Left renal pelvis (tissue), 4 donors: ENCODE measurements at places on chromosomes 2 and 18. TPM values are rescaled to one million over a fixed set of nuclear protein-coding genes. Genes with fewer than 3 reads are reported as not detected.

IMP4 gene
- polyA plus RNA-seq, result 43.3 TPM

MYO5B gene
- 30.2 TPM for polyA plus RNA-seq

PLEKHH2 gene
- 29.5 TPM for polyA plus RNA-seq

LONRF2 gene
- 5.4 TPM for polyA plus RNA-seq

CDK5R2 gene
- not detected for polyA plus RNA-seq

TMEM247 gene
- polyA plus RNA-seq, result not detected

KIF1A gene
- polyA plus RNA-seq, result 11.6 TPM

STK39 gene
- 31.3 TPM for polyA plus RNA-seq

KIF5C gene
- polyA plus RNA-seq, result 7.1 TPM

CAMKMT gene
- 15.5 TPM for polyA plus RNA-seq

LYG1 gene
- polyA plus RNA-seq, result 6.4 TPM

SLC19A3 gene
- polyA plus RNA-seq, result 1.3 TPM

CHRNG gene
- 1.8 TPM for polyA plus RNA-seq

PID1 gene
- 4.1 TPM for polyA plus RNA-seq

MYO7B gene
- 24.5 TPM for polyA plus RNA-seq

SCN2A gene
- 2.8 TPM for polyA plus RNA-seq

ERFE gene
- polyA plus RNA-seq, result 4.7 TPM

ERBB4 gene
- polyA plus RNA-seq, result 41.9 TPM

DYSF gene
- 18.5 TPM for polyA plus RNA-seq

PARD6G gene
- polyA plus RNA-seq, result 15.2 TPM

APCDD1 gene
- 104 TPM for polyA plus RNA-seq

GNLY gene
- 3.2 TPM for polyA plus RNA-seq

MEMO1 gene
- polyA plus RNA-seq, result 30.4 TPM

TRIM43 gene
- polyA plus RNA-seq, result 0.12 TPM

ASXL3 gene
- polyA plus RNA-seq, result 7.3 TPM

HJURP gene
- 21.2 TPM for polyA plus RNA-seq

FBXO15 gene
- polyA plus RNA-seq, result 7.4 TPM

RIT2 gene
- not detected for polyA plus RNA-seq

MCEE gene
- polyA plus RNA-seq, result 25.5 TPM

HOXD4 gene
- 40.1 TPM for polyA plus RNA-seq

NOTO gene
- not detected for polyA plus RNA-seq

CCDC102B gene
- polyA plus RNA-seq, result 6.9 TPM

PLGLB1 gene
- polyA plus RNA-seq, result 5.4 TPM

CAPN14 gene
- 0.04 TPM for polyA plus RNA-seq

FOSL2 gene
- polyA plus RNA-seq, result 42.2 TPM

SDC1 gene
- 20.7 TPM for polyA plus RNA-seq

SATB2 gene
- 13.0 TPM for polyA plus RNA-seq
